CD4-positive, alpha-beta T cell treated with Interleukin-6 for 4 hours (primary cell): ENCODE measurements at places on chromosomes 5 and 9.

GRCh38 chr5:172178301-172178987 is 9.6 kb downstream of the STK10 start:
- DNase-seq, result peak; percentile 59

GRCh38 chr9:21408817-21409216 is at the start of gene IFNA8:
Gene IFNA8 (plus strand): TSS chr9:21409117. CDS start chr9:21409177, 60 bp downstream.
- no peak for DNase-seq

DNA sequence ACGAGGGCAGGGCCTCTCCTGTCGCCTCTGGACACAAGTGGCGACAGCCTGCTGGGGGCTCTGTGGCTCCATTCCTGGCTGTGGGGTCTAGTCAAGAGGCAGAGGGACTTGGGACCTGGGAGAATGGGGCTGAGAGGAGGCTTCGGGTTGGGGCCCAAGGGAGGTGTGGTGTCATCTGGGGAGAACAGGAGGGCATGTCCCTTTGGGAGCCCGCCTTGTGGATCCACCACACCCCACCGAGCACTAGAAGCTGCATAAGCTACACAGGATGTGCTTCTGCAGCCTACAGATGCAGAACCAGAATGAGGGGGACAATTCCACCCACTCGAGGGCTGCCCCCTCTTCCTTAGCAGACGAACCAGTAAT is 3.9 kb upstream of the MAN1B1 start:
- no peak for DNase-seq

DNA sequence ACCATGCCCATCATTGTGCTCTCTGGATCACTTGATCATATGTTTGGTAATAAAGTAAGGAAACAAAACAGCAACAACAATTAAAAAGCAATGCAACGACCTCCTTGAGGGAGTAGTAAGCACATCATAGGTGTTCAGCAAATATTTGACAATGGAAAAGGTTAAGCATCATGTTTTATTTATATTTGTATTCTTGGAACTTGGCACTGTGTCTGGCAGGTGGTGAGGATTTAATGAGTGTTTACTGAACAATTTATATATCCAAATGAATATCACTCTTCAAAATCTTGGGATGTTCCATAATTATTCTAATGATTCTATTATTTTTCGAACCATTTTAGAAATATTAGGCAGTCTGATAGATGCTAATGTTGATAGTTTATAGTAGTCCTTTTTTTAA is 6.2 kb downstream of the PIP5K1B start:
- no peak for DNase-seq

- DNase-seq, result no peak
Measured at GRCh38 chr5:145948921-145949320, 12.5 kb downstream of the SH3RF2 start.

DNA sequence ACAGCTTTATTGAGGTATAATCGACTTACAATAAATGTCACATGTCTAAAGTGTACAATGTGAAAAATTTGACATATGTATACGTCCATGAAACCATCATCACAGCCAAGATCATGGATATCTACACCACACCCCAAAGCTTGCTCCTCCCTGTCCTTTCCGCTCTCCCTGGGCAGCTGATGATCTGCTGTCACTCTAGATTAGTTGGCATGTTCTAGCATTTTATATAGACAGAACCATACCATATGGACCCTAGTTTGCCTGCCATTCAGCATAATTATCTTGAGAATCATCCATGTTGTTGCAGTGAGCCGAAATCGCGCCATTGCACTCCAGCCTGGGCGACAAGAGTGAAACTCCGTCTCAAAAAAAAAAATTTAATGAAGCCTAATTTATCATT is 42.5 kb downstream of the ERGIC1 start:
- no peak for DNase-seq

GRCh38 chr9:16656432-16657169 is 213.9 kb downstream of the BNC2 start:
- no peak for DNase-seq

DNA sequence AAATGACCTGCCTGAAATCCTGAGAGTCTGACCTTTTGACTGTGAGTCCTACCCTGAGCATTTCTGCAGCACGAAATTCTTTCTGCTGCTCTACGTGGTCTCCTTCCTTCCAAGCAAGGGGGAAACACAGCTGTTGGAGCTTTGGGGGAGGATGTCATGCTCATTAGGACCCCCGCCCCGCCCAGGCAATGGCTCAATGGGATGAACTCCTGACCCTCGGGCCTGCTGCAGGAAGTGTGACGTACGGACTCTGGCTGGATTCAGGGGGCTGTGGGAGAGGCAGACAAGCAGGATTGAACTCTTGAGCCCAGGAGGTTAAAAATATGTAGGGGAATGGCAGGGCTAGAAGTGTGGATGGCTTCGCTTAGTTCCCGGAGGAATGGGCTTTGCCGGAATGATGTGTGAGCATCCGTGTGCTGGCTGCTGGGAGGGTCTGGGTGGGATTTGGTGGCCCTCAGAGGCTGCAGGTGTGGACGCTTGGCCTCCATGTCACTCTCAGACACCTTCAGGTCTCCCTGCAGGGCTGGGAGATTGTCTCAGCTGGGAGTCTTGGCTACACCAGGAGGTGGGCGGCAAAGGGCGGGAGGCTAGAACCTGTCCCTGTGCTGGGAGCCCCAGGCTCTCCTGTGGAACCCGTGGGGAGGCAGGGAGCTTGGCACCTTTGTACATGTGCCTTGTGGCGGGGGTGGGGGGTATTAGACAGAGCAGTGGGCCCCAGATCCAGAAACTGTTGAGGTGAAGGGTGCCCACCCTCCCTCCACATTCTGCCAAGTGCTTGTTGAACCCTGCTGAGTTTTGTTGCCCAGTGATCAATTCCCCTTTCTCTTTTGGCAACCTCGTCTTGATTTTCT is 26.3 kb downstream of the STC2 start:
- DNase-seq, result no peak

DNA sequence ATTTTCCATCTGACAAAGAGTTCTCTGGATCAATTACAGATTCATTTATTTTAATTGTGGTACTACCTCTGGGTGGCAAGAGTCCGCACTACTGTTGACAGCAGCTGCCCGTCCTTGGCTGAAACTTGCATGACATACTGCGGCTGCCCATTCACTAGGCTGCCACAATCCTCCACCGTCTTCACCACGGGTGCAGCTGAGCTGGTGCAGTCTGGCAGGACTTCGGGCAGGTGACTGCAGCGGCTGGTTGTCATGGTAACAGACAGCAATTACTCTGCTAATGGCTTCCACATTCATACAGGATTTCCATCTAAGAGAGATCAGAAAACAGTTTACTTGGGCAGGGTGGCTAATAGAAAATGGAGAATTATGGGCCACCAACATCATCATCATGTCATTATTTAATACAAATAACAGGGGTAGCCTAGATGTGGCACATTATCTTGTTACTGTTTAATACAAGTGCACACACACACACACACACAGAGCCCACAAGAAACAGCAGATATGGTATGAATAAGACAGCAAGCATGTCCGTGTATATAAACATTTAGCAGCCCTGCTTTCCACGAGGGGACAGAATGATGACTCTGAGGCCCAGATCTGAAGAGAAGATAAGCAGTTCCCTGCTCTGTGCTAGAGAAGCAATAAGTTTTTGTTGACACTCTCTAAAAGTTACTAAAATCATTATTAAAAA is 112.3 kb downstream of the MARCHF3 start:
- DNase-seq, result no peak

DNA sequence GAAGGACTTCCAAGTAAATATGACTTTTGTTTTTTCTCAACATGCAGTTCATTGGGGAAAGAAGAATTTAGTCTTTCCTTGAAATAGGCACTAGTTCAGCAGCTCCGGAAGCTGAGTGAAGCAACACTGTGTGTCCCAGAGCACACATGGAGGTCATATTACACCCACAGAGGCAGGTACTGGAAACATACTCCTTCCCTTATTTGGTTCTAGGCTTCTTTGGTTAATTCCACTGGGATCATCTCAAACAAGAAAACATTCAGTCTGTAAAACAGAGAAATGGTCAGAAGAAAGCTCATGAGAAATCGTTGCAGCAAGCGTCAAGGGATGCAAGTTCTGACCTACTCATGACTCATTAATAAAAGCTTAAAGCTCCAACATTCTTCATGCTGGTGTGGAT is 175.1 kb upstream of the PCSK5 start:
- no peak for DNase-seq

GRCh38 chr9:75889577-75889976 is 896 bp upstream of the PCSK5 start:
- peak; percentile 28 for DNase-seq

DNA sequence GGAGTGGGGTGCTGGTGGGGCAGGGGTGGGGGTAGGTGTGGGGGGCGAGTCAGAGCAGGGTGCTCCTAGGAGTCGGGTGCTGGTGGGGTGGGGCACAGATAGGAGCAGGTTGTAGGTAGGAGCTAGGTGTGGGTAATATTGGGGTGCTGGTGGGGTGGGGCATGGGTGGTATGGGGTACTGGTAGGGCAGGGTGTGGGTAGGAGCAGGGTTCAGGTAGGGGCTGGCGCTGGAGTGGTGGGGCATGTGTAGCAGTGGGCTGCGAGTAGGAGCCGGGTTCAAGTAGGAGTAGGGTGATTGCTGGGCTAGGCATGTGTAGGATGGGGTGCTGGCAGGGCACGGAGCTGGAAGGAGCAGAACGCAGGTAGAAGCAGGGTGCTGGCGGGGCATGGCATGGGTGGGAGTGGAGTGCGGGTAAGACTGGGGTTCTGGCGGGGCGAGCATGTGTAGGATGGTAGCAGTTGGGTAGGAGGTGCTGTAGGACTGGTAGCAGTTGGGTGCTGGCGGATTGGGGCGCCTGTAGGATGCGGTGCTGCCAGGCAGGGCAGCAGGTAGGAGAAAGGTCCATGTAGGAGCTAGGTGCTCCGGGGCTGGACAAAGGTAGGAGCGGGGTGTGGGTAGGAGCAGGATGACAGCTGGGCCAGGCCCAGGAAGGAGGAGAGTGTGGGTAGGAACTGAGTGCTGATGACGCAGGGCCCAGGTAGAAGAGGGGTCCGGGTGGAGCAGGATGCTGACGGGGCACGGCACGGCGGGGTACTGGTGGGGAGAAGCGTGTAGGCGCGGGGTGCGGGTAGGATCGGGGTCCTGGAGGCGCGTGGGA is 105.5 kb upstream of the SIMC1 start:
- peak; percentile 25 for DNase-seq

GRCh38 chr9:30459156-30459555 is 1925.3 kb upstream of the ACO1 start:
- no peak for DNase-seq

- DNase-seq, result no peak
Measured at GRCh38 chr9:1049641-1050040, 516 bp upstream of the DMRT2 start.
